Trophoblast cell (in vitro differentiated cells and primary cell): ENCODE measurements at places on chromosomes 5 and 9.

GRCh38 chr5:7412409-7412808 is 16.5 kb downstream of the ADCY2 start:
- H3K27me3 ChIP-seq = no peaks in the 10 kb centered on the region
- H3K36me3 ChIP-seq = no peaks in the 10 kb centered on the region
- H3K4me3 ChIP-seq = no peak overlapping the region
- DNase-seq = no peak

GRCh38 chr5:36496471-36496870 is 109.9 kb upstream of the SLC1A3 start:
- no peak overlapping the region for H3K4me3 ChIP-seq
- no peaks in the 10 kb centered on the region for H3K27me3 ChIP-seq
- no peaks in the 10 kb centered on the region for H3K36me3 ChIP-seq
- DNase-seq = no peak
- H3K4me1 ChIP-seq = no peaks in the 10 kb centered on the region

DNA sequence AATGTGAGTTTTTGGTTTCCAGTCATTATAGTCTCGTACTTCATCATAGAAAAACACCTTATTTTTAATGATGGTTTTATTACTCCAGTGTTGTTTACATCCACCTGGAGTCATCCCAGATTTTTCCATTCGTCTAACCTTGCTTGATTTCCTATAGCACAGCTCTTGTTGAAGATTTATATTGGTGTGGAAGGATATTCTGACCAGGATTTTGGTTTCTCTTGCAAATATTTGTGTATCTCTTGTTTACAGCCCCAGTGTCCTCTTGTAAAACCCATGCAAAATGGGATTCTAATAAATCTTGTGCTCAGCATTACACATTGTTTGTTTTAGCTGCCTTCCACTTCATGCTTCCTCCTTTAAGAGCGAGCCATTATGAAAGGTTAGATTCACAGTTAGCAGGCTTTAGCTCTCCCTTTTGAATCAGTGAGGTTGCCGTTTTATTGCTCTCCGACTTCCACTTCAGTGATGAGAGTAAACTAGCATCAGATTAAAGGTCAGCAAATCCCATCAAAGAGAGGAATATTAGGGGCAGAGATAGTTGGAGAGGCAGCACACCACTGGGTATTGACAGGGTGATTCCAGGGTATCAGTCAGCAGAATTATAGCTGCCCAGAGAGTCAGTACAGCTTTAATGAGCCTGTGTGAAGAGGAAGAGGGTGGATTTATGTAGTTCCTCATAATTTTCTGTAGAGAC is 157.1 kb downstream of the PBX3 start:
- no peaks in the 10 kb centered on the region for H3K27me3 ChIP-seq
- H3K27ac ChIP-seq = no peak overlapping the region

DNA sequence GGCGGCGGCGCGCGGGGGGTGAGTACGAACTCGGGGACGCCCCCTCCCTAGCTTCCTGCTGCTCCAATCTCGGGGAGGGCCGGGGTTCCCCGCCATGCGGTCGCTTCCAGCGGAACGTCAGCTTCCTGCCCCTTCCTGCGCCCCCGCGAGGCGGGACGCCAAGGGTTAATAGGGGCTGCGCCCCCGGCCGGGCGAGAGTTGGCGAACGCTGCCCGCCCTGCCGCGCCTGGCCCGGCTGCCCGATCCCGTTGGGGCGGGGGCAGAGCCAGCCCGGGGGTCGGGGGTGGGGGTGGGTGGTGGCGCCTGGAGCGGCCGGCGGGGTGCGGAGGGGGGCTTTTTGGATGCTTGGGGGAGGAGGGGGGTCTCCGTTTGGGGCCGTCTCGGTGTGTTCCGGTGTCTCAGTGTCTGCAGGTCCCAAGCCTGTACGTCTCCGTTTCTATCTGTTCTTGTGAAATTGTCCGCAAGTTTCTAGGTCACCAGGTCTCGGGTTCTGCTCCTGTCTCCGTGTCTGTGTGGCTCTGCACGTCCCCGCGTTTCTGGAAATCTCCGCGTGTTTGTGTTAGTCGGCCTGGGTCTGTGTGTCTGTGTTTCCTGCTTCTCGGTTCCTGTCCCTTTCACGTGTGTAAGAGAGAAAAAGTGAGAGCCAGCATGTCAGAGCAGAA is 789 bp downstream of the COL27A1 start:
- H3K4me1 ChIP-seq = peaks cover 24% of the 10 kb centered on the region
- peaks cover 17% of the 10 kb centered on the region for H3K27me3 ChIP-seq
- peak overlapping the region; percentile 76 for H3K27ac ChIP-seq
- peak; percentile 66 for DNase-seq
- H3K36me3 ChIP-seq = no peaks in the 10 kb centered on the region

DNA sequence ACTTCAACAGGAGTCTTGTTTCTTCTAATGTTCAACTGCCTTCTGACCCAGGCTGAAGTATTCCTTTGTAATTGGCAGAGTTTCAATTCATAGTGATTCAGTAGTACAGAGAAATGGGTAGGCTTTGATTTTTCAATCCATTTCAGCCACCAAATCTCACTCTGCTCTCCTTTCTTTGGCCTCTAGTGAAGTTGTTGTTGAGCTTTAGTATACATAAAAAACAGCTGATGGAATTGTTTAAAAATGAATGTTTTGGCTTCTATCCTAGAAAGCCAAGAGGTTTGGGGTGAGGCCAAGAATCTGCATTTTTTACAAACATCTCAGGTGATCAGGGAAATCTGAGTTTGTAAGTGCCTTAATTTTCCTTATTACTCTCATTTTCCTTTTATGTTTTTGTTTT is 182.9 kb upstream of the MAP1B start:
- H3K36me3 ChIP-seq = no peaks in the 10 kb centered on the region
- no peak overlapping the region for H3K27ac ChIP-seq
- no peaks in the 10 kb centered on the region for H3K4me1 ChIP-seq
- no peaks in the 10 kb centered on the region for H3K27me3 ChIP-seq

- H3K36me3 ChIP-seq = no peaks in the 10 kb centered on the region
- no peaks in the 10 kb centered on the region for H3K4me1 ChIP-seq
- no peaks in the 10 kb centered on the region for H3K27me3 ChIP-seq
- H3K27ac ChIP-seq = no peak overlapping the region
Observed at GRCh38 chr5:7495131-7495517, 99.2 kb downstream of the ADCY2 start.

DNA sequence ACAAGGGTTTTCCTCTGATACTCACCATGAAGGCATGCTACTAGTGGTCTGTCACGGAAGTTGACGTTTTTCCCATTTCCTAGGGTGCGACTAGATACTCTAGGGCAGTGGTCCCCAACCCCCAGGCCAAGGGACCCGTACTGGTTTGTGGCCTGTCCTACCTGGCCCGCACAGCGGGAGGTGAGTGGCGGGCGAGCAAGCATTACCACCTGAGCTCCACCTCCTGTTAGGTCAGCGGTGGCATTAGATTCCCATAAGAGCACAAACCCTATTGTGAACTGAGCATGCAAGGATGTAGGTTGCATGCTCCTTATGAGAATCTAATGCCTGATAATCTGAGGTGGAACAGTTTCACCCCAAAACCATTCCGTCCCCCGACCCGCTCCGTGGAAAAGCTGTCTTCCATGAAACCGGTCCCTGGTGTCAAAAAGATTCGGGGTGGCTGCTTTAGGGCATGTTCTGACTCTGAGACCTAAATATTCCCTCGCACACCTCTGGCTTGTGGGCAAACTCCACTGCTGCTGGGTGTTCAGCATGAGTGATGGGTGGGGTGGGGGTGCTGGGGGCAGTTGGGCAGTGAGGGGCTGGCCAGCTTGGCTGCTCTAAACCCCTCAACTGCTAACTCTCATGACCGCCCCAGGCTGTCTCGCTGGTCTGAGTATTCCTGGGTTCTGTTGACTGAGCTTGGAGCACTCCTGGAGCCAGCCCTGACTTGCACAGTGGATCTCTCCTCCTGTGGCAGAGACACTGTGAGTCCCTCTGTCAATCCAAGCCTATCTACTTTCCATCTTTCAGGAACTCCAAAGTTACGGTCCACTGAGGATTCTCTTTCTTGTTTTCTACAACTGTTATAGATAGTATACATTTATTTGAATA is 78.3 kb upstream of the NEK6 start:
- no peak overlapping the region for H3K4me3 ChIP-seq
- DNase-seq = peak; percentile 36
- H3K27me3 ChIP-seq = no peaks in the 10 kb centered on the region

DNA sequence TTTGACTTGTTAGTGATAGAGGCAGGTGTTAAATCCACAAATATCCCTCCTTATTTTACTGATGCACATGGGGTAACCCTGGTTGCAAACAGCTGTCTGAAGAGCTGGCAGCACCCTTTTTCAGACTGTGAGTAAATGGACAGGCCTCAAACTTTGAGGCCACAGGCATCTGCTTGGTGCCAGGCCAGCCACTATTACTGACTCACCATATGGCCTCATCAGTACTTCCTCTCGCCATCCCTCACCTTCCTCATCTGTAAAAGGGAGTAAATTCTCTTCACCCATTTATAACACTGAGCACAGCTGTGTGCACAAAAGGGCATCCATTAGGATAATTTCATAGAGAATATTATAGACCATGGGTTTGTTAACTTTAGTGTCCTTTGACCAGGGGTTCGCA is 11.9 kb upstream of the TNIP1 start:
- no peak overlapping the region for H3K27ac ChIP-seq
- H3K4me3 ChIP-seq = no peak overlapping the region
- peak; percentile 31 for DNase-seq
- no peaks in the 10 kb centered on the region for H3K36me3 ChIP-seq

DNA sequence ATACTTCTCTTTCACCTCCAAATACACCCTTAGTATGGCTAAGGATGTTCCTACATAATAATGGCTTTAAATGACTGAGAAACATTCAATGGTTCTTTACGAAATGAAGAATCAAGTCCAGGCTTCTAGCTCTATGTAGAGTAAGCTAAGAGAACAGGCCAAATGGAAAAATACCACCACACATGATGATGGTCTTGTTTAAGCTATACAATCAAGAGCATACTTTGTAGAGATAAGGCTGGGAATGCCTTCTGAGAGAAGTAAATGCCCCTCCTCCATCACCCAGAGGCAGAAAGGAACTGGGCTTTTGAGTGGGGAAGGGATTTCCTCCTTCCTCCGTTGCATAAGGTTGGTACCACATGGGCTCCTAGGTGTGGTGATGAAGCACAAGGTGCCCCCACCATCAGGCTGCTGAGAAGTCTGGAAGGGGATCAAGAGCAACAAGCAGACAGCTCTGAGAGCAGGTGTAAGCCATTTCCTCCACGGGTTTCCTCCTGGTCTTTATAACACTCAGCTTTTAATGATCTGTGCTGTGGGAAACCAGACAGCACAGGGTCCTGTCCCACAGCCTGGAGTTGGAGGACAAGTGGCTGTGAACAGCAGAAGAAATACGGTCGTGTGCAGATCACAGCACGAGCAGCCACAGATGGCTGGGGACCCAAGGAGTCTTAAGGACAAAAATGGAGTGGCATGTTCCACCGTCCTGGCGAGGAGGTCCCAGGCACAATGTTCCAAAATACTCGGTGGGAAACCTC is 396.9 kb downstream of the CTNND2 start:
- H3K4me3 ChIP-seq = no peak overlapping the region
- no peak overlapping the region for H3K27ac ChIP-seq
- H3K4me1 ChIP-seq = peaks cover 6% of the 10 kb centered on the region
- no peaks in the 10 kb centered on the region for H3K27me3 ChIP-seq

GRCh38 chr5:135203593-135204036 is 169.6 kb upstream of the PITX1 start:
- no peaks in the 10 kb centered on the region for H3K27me3 ChIP-seq
- no peaks in the 10 kb centered on the region for H3K36me3 ChIP-seq
- peak; percentile 63 for DNase-seq
- no peak overlapping the region for H3K4me3 ChIP-seq
- H3K27ac ChIP-seq = no peak overlapping the region

DNA sequence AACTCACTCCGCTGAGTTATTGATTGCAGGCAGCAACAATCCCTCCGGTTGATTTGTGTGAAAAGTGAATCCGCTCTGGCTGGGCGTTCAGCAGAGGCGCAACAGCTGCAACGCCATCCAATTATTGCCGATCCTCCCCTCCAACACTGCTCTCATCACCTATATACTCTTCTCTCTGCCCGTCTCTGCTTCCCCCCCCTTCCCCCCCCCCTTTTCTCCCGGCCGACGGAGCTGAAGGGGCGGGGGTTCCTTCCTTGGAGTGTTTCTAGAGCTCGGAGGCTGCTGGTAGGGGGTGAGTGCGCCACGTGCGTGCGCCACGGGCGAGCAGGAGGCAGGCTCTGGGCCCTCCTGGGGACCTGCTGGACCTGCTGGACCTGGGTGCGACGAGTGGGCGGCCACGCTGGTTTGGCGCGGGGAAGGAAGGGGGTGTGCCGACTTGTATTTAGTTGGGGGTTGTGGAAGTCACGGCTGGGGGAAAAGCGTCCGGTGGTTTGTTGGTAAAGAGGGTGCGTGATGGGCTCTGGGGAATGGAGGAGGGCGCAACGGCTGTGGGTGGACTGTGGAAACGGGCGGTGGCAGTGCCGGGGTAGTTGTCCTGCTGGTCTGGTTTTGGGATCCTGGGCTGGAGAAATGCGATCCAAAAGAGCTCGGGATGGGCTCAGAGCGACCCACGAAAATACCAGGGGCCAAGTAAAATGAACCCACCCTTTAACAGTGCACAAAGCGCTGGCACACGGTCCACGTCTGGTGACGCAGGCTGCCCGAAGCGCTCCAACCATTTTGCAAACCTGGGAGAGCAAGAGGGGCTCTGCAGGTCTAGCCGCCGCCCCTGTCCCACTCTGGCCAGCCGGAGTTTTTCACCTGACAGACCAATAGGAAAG is 6.4 kb upstream of the MEF2C start:
- H3K36me3 ChIP-seq = no peaks in the 10 kb centered on the region
- H3K27me3 ChIP-seq = no peaks in the 10 kb centered on the region
- H3K27ac ChIP-seq = no peak overlapping the region
- DNase-seq = no peak
- peak overlapping the region; percentile 63 for H3K4me3 ChIP-seq
- peaks cover 6% of the 10 kb centered on the region for H3K4me1 ChIP-seq

- H3K27ac ChIP-seq = peak overlapping the region; percentile 55
- peaks cover 4% of the 10 kb centered on the region for H3K4me1 ChIP-seq
- no peaks in the 10 kb centered on the region for H3K27me3 ChIP-seq
- no peak overlapping the region for H3K4me3 ChIP-seq
Observed at GRCh38 chr9:87338088-87338989, 159.3 kb upstream of the DAPK1 start.

DNA sequence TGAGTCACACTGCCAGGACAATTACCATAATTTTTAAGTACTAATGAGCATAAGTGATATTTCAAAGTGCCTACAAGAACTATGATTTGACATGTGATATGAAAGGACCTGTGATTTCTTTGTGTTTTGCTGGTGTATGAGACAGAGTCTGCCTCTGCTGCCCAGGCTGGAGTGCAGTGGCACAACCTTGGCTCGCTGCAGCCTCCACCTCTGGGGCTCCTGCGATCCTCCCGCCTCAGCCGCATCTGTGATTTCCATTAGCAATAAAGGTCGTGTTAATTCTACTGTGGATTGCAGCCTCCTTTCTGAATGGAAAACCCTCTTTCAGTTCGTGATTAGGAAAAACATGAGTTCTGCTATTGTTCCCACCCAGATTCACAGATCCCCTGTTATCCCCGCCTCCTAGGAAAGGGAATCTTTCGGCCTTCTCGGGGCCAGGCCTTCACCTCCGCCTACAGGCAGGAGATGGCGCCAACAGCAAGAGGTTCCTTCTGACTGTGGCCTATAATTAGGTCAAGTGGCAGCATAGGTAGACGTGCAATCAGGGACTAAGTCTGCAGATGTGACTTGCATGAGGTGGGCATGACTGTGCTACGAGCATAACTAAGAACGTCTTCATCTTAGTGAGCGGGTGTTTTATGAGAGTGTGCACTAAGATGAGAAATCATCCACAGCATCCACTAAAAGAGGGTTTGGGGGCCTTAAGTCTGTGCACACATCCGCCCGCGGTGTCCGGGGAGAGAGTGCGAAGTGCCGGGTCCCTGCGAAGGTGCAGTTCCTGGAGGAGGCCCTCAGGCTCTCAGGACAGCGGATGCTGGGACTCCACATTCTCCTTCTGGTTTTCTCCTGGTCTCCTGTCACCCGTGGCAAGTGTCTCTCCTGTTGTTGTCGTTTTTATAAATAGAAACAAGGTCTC is 23.1 kb downstream of the TRIM7 start:
- H3K4me1 ChIP-seq = no peaks in the 10 kb centered on the region
- DNase-seq = peak; percentile 86
- no peak overlapping the region for H3K27ac ChIP-seq
- H3K4me3 ChIP-seq = no peak overlapping the region
- H3K27me3 ChIP-seq = no peaks in the 10 kb centered on the region
